ENCODE measurements at places on chromosomes 6 and 20.

GRCh38 chr6:57262901-57263694, 41.0 kb upstream of the RAB23 start:
- no peak for DNase-seq

DNA sequence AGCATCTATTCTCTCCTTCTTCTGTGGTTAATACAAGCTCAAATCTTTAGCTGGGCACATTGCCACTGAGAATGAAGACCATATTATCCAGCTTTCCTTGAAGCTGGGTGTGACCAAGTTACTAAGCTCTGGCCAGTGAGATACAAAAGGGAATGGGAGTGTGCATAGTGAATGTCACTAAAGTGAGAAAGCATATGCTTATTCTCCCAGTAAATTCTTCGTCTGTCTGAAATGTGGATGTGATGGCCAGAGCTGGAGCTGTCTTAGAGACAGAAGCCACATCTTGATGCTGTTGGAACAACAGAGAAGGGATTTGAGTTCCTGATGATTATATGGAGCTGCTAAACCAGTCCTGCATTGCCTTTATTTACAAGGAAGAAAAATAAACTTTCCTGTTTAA, 60.1 kb downstream of the SESN1 start:
- no peak for DNase-seq

DNA sequence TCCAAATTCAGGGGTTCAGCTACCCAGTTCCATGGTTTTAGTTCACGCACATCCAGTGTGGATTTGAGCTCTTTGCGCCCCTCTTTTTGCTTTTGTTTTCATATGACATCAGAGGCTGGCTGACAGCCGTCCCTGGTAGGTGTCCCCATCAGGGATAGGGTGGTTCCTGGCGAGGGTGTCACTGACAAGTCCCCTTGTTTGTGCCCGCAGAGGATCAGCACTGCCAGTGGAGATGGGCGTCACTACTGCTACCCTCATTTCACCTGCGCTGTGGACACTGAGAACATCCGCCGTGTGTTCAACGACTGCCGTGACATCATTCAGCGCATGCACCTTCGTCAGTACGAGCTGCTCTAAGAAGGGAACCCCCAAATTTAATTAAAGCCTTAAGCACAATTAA, 58.0 kb downstream of the GNAS start:
- DNase-seq = no peak

DNA sequence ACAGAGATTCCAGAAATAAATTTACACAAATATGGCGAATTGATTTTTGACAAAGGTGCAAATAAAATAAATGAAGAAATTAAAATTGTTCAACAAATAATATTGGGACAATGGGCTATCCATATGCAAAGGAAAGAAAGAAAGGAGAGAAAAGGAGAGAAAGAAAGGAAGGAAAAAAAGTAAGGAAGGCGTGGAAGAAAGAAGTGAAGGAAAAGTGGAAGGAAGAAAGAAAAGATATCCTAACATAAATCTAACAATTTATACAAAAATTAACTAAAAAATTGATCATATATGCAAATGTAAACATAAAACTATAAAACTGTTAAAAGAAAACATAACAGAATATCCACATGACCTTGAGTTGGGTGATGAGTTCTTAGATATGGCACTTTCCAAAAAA, 78.7 kb upstream of the ZNF184 start:
- DNase-seq = no peak

DNA sequence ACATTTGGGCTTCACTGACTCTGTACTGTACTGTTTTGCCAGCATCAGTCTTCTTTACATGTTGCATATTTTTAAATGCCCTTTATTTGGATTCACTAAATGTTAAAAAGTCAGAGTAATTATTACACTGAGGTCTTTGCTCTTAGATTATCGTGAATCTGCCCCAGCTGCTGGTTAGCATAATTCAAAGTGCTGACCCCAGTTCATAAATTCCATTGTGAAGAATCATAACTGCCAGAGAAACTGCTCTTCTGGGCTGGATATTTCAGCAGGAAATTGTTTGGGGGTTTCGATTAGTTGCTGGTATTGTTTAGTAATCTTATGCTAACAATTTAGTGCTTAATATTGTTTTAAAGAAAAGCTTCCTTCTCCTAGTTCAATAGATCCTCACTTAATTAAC, 682.1 kb upstream of the MAP3K7 start:
- no peak for DNase-seq

DNA sequence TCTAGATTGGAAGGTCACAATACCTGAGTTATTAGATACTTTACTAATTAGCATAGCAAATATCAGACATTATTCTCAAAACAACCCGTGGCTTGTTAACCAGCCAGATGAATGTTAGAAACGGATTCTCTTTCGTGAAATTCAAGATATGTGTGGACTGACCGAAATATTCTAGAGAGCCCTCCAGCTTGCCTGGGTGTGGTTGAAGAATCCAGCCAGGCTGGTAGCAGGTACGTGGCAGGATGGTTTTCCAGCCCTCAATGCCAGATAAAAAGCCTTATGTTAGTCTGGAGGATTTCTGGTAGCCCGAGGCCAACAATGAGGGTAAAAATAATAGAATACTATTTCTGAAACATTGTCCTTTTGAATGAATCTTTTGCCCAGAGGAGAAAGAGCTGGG, 19.3 kb downstream of the ECT2L start:
- DNase-seq = no peak

DNA sequence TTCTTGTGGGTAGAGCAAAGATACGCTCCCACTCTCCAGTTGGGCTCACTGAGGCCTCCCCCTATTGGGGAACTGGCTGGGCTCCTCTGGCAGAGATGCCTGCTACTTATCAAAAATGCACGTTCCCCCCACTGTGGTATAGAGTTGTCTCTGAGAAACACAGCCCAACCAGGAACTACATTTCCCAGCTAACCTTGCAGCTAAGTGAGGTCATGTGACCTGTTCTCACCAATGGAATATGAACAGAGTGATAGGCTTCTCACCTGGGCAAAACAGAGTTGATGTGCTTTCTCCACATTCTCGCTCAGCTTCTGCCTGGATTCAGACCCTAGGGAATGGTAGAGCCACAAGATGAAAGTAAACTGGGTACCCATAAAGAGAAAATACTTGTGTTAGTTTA, 49.1 kb upstream of the PTPRT start:
- no peak for DNase-seq

DNA sequence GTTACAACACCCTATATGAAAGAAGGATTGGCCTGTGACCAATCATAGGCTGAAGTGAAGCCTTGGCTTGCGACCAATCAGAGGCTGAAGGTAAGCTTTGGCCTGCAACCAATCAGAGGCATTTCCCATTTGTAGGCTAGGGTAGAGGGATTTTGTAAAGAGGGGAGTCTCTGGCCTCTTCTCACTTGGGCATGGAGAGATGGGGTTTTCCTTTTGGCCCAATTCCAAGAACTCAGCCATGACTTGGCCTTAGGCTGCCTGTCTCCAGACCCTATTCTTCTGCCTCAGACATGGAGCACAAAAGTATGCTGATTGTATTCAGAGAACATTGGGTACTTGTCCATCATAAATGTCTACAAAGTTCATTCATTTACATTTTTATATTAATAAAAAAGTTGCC, 308.3 kb downstream of the UTRN start:
- DNase-seq = no peak

DNA sequence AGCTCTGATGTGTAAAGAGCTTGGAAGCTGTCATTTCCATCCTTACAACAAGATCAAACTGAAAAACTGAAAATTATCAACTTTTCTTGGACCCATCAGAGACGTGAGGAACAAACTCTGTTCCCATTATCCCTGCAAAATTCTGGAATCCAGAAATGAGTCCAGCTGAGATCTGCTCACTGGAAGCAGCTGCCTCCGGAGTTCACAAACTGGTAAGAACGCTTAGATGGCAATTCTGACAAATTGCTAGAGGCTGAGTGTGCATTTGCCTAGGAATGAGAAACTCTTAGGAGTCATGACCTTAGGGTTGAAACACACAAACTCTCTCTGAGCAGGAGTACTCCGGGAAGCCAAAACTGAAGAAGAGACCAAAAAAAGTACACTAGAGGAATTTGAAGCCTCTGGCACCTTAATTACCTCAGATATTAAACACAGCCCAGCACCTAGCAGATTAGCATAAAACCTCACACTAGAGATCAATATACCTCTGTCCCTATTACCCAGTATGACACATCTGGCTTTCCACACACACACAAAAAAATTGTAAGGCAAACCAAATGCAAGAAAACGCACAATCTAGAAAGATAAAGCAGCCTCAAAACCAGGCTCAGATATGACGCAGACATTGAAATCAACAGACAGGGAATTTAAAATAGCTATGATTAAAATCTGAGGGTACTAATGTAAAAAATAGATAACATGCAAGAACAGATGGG, 233.5 kb upstream of the SGK1 start:
- peak; percentile 92 for DNase-seq

- no peak for DNase-seq
These were observed 1021.6 kb upstream of the FLRT3 start for GRCh38 chr20:15359056-15359455.

DNA sequence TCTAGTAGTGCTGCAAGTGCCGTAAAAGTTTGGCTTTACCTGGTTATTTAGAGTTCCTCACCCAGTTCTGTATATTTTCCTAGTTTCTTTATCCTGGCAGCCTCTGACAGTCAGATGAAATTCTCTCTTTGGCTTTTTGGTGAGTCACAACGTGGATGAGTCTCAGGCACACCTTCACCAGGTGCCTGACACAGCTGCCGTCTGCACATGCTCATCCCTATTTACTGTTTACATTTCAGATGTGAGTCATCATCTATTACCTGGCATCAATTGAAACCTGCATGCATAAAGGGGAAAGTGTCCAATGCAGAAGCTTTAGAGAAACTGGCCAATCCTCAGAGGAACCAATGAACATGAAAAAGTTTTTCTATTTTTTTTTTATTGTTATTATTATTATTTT, 33.3 kb upstream of the ADGRF4 start:
- no peak for DNase-seq

DNA sequence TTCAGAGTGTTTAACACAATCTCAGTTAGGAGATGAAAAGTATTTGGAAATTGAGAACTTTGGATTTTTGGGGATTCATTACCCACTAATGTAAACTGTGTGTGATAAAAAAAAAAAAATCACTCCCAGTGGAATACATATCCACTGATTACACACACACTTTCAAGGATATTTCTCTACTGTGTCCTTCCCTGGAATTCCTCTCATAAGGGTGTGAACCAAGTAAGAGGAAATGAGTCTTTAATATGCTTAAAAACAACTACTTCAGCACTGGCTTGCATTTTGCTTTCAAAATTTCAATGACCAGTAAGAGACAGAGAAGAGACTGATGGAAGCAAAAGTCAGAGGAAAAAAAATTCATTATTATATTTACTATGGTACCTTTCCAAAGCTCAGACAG, 24.5 kb upstream of the MYCT1 start:
- no peak for DNase-seq

DNA sequence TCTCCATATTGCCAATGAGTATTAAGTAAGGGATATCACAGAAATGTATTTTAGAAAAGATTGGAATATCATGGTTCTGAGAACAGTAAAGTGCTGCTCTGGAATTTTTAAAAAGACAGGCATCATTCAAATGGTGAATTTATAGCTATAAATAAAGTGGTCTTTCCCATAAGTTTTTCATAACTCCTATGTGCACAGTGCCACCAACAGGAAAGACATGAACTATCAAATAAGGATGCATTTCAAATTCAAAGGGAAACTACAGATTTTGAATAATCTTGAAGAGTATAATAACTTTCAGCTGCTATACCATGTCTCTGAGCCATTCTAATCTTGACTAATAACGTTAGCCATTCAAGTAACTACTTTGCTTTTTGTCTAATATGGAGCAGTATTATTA, 456.8 kb upstream of the GJE1 start:
- no peak for DNase-seq

- peak; percentile 68 for DNase-seq
These were observed 83.5 kb downstream of the ZMYND8 start for GRCh38 chr20:47272893-47273590.

GRCh38 chr6:109595998-109596397, 95.0 kb downstream of the AK9 start:
- peak; percentile 33 for DNase-seq

DNA sequence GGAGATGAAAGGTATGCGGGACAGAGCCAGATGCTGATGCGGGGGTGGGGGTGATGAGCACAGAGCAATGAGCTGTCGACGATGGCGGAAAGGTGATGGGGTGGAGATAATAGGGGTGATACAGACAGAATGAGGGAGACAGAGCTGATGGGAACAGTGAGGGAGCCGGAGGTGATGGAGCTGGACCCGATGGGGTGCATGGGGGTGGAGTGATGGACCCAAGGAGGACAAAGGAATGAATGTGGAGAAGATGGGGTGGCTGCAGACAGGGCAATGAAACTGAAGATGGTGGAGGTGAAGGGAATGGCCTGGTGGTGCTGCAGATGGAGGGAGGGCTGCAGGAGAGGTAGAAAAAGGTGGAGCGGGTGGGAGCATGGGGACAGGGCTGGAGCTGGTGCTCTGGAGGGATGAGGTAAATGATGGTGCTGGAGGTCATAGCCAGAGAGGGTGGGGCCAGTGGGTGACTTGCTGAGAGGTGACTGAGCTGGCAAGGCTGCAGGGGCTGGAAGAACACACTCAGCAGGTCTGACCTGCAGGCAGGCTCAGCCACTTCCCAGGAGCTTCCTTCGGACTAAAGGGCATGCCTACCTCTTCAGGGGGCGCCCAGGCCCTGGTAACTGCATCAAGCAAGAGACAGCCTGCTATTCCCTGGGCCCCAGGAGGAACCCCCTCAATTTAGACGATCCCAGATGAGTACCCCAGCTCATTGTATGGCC, 6.0 kb upstream of the FOXS1 start:
- DNase-seq = no peak

DNA sequence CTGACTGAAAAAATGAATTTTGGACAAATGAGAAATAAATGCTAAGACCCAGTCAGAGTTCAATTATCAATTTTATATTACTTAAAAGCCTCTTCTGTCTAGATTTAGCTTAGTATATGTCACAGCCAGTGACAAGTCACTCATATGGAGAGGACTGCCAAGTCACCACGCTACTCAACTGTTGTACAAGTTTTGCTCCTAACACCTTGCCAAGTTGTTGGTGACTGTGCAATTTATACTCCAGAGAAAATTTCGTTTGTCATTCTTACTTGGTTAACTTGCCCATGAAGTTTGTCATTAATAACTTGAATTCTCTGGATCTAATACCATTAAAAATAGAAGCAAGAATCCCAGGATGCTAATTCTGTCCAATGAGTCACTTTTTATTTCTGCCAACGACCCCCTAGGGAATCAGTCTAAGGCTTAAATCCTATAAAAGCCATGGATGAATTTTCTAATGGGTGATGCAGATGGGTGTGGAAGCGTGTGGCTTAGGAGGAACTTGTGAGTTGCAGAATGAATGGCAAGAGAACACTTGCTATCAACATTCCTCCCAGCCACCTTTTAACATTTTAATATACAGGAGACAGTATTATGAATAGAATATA, 30.4 kb upstream of the FBXO30 start:
- DNase-seq = no peak

DNA sequence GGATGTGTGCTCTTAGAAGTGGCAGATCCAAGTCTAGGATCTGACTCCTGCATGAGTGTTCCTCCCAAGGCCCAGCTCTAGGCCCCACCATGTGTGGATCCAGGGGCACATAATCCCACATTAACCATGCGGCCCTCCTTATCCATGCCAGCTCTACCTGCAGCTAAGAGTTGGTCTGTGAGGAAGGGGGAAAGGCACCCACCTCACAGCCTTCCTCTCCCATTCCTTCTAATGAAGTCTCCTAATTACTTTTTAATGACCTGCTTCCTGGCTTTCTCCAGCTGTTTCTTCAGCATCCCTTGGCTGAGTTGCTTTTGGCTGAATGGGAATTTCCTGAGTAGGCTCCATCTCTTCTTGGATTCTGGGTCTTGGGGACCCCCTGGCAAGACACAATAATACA, 52.2 kb downstream of the NPEPL1 start:
- no peak for DNase-seq

- peak; percentile 69 for DNase-seq
These were observed 215.2 kb downstream of the NFATC2 start for GRCh38 chr20:51327251-51327841.
